ENCODE measurements at places on chromosomes 6 and 20.

GRCh38 chr20:22583773-22584521 is 425 bp downstream of the FOXA2 start:
- DNase-seq = no peak

- DNase-seq = no peak
These were observed 59.0 kb upstream of the TPD52L1 start for GRCh38 chr6:125094563-125094962.

DNA sequence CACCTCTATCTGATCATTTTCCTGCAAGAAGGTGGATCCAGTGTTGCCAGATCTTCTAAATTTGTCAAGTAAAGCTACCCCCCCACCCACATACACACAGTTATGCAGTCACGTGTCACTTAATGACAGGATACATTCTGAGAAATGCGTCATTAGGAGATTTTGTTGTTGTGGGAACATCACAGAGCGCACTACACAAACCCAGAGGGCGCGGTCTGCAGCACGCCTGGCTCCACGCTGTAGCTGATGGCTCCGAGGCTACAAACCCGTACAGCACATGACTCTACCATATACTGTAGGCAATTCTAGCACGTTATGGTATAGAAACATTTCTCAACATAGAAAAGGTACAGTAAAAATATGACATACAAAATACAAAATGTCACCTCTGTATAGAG is 126.9 kb downstream of the SYCP2 start:
- DNase-seq = no peak

- DNase-seq = no peak
These were observed 53.3 kb downstream of the EPB41L2 start for GRCh38 chr6:131009790-131010189.

- DNase-seq = no peak
These were observed 4.6 kb downstream of the CST4 start for GRCh38 chr20:23684261-23684660.

- DNase-seq = no peak
These were observed 51.7 kb downstream of the STK35 start for GRCh38 chr20:2153326-2153725.

GRCh38 chr6:16949716-16950115 is 152.1 kb upstream of the STMND1 start:
- no peak for DNase-seq

Measured in hematopoietic multipotent progenitor cell treated with erythropoietin and hydrocortisone succinate and interleukin-3 and kit ligand, for 6 days (in vitro differentiated cells).